Activated T-cell treated with anti-CD3 and anti-CD28 coated beads for 48 hours (primary cell): ENCODE measurements at places on chromosomes 12 and 14.

DNA sequence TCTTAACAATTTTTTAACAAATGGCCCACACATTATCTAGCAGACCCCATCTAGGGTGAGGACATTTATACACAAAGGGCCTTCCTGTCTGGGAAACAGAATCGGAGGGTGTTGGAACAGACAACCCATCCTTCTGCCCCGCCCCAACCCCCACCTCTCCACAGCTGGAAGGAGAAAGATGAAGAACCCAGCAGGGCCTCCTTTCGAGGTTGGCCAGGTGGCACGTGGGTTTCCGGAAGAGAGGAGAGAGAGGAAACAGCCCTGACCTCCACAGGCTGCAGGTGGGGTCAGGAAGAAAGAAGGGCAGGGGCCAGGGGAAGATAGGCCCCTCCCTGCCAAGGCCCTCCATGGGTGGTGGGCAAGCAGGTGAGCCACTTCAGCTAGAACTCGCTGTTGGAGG is 57.2 kb downstream of the LRRC74A start:
- DNase-seq = no peak

DNA sequence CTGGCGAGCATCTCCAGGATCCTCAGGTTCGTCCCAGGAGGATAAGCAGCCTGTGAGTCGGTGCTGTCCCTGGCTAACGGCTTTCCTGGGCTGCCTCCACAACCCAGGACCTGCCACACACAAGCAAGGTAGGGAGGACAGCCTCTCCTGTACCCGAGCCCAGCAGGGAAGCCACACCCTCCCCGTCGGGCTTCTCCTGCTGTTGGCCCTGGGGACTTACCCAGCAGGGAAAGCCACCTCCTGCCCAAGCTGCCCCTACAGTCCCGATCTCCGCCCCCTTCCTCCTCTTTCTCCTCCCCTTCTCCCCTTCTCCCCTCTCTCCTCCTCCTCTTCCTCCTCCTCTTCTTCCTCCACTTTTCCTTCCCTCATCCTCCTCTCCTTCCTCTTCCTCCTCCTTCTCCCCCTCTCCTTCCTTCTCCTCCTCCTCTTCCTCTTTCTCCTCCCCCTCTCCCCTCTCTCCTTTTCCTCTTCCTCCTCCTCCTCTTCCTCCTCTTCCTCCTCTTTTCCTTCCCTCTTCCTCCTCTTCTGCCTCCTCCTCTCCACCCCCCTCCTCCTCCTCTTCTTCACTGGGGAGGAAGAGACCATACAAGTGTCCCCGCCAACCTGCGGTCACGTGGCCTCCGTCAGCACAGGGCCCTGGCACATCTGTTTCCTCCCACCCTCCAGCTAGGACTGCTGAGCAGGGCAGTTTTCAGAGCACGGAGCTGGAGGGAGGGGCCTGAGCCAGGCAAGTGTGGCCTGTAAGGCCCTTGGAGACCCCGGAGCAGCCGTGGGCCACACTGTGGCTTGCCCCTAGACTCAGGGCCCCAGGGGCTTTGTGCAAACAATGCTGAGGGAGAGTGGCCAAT is 17.3 kb upstream of the RFLNA start:
- no peak for DNase-seq

GRCh38 chr14:29627137-29627536 is 300.5 kb downstream of the PRKD1 start:
- DNase-seq = no peak

DNA sequence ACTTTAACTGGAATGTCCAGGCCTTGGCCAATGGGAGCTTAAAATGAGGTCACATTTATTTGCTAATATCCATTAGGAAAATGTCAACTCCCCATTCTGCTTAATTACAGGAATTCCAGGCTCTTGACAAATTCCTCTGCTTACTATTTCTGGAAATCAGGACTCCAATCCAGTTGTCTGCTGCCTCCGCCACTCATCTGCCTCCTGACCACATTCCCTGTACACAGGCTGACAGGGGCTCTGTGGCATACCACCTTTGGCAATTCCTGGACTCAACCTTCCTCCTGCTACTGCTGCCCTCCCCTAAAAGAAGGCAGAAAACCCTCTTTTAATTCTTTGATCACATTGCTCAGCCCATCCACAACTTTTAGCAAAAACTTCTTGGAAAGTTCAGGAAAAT is 37.9 kb downstream of the KICS2 start:
- DNase-seq = no peak

- peak; percentile 2 for DNase-seq
Measured at GRCh38 chr12:126588586-126589249, 1523.5 kb downstream of the AACS start.

- no peak for DNase-seq
Measured at GRCh38 chr14:96626121-96626768, 124.1 kb downstream of the PAPOLA start.
